ENCODE measurements at places on chromosomes 1 and 21.

DNA sequence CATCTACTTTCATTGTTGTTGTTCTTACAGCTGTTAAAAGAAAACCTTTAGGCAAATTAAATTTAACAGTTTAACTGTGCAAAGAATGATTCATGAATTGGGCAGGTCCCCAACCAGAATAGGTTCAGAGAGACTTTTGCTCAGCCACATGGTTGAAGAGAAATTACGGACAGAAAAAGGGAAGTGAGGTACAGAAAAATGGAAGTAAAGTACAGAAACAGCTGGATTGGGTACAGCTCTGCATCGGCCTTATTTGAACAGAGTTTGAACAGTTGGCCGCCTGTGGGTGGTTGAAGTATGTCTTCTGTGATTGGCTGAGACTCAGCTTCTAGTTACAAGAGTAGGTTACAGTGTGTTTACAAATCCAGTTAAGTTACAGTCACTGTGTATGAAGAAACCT is 210.1 kb downstream of the FGGY start:
- DNase-seq: no peak

DNA sequence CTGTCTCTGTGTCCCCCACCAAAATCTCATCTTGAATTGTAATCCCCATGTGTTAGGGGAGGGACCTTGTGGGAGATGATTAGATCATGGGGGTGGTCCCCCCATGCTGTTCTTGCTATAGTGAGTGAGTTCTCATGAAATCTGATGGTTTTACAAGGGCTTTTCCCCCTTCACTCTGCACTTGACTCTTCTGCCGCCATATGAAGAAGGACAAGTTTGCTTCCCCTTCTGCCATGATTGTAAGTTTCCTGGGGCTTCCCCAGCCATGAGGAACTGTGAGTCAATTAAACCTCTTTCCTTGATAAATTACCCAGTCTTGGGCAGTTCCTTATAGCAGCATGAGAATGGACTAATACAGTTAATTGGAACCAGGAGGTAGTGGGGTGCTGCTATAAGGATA is 137.1 kb upstream of the RAB4A start:
- DNase-seq: no peak

- DNase-seq: no peak
Measured at GRCh38 chr1:205313563-205314308, 7.8 kb downstream of the NUAK2 start.

DNA sequence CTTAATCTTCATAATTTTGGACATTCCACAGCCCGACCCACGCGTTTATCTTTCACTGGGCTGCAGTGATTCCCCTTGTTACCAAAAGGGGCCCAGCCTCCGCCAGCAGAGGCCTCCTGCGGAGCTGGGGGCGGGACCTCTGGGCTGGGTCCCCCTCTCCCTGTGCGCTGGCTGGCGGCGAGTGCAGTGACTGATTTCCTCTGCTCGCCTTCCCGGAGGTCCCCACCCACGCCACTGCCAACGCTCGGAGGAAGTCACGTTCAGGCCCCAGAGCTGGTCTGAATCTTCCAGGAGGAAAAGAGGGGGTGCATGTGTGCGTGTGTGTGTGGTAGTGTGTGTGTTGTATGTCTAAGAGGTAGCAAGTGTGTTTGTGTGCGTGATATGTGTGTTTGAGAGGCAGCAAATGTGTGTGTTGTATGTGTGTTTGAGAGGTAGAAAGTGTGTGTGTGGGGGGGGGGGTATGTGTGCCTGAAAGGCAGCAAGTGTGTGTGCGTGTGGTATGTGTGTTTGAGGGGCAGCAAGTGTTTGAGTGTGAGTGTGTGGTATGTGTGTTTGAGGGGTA is 35.0 kb upstream of the JAK1 start:
- DNase-seq: no peak

DNA sequence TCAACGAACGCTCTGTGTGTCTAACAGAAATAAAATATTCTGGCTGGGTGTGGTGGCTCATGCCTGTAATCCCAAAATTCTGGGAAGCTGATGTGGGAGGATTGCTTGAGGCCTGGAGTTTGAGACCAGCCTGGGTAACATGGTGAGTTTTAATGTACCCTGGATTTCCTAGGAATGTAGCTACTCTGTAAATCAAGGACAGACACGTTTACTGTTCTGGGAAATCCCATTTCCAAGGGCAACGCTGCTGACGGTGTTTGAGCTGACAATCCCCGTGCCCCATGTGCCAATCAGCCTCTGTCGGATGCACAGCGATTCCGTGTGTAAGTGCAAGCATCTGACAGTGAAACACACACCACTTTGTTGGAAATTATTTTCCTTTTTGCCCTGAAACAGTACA is 8.0 kb downstream of the CORT start:
- peak; percentile 26 for DNase-seq

DNA sequence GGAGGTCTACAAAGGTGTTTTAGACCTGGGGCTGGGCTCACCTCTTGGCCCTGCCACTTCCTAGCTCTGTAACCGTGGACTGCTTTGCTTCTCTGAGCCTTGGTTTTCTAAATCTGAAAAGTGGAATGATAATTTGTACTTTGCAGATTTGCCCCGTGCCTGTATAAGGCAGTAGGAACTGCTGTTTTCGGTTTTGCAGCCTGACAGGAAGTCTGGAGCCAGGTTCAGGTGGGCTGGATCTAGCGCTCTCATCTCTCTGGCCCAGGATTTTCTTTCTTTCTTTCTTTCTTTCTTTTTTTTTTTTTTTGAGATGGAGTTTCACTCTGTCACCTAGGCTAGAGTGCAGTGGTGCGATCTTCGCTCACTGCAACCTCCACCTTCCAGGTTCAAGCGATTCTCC is 17.2 kb downstream of the IFNAR2 start:
- no peak for DNase-seq

GRCh38 chr1:180262628-180263488 is 32.8 kb downstream of the LHX4 start:
- no peak for DNase-seq

- no peak for DNase-seq
Measured at GRCh38 chr1:67682659-67683197, 2.3 kb upstream of the GADD45A start.
